Urinary bladder (tissue), 4 donors: ENCODE measurements at places on chromosomes 1 and 21. TPM values are rescaled to one million over a fixed set of nuclear protein-coding genes. Genes with fewer than 3 reads are reported as not detected.

GRIK3 gene
- polyA plus RNA-seq = 1.7 TPM

CA14 gene
- polyA plus RNA-seq = 1.9 TPM

LCE6A gene
- not detected for polyA plus RNA-seq

KRTAP10-3 gene
- polyA plus RNA-seq = not detected

ECM1 gene
- polyA plus RNA-seq = 40.8 TPM

WDR64 gene
- polyA plus RNA-seq = 0.04 TPM

REN gene
- polyA plus RNA-seq = 0.41 TPM

ZNF672 gene
- 32.5 TPM for polyA plus RNA-seq

DLGAP3 gene
- 0.29 TPM for polyA plus RNA-seq

L1TD1 gene
- polyA plus RNA-seq = 0.29 TPM

NBPF6 gene
- polyA plus RNA-seq = not detected

RNF220 gene
- 89.6 TPM for polyA plus RNA-seq

HPDL gene
- polyA plus RNA-seq = 1.0 TPM

UBE2U gene
- not detected for polyA plus RNA-seq

DISP3 gene
- polyA plus RNA-seq = 0.04 TPM

C1orf185 gene
- not detected for polyA plus RNA-seq

SLC37A1 gene
- 5.7 TPM for polyA plus RNA-seq

WNT3A gene
- polyA plus RNA-seq = not detected

EPHA10 gene
- polyA plus RNA-seq = 0.15 TPM

HFM1 gene
- 0.77 TPM for polyA plus RNA-seq

TNFAIP8L2 gene
- polyA plus RNA-seq = 5.4 TPM

PGLYRP3 gene
- not detected for polyA plus RNA-seq

C1QC gene
- 268 TPM for polyA plus RNA-seq

SOD1 gene
- polyA plus RNA-seq = 356 TPM

GJC2 gene
- polyA plus RNA-seq = 5.4 TPM

ANKRD45 gene
- 0.32 TPM for polyA plus RNA-seq
